ENCODE measurements at places on chromosomes 13 and 19.
A peak's percentile ranks its signal among the peaks of the same experiment; 100 is the strongest.

GRCh38 chr13:22112956-22113745 lies 442.3 kb downstream of the FGF9 start:
- no peak for DNase-seq

GRCh38 chr13:68232351-68233130 lies 1002.4 kb upstream of the PCDH9 start:
- no peak for DNase-seq

DNA sequence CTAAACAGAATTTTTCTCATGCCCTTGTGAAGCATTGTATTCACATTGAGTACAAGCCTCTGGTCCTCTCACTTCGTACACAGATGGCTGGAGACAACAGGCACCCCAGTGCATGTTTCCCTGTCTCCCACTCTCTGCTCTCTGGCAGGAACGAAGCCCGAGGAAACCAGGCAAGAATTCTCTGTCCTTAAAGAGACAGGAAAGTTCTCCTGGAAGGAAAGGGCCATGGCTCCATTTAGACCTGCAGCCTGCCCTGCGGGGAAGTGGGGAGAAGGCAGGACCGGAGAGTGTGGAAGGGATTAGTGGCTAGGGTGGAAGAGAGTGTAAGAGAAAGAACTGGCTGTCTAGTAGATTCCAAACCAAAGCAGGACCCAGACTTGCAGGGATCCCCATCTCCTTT lies 15.5 kb upstream of the AMER2 start:
- no peak for DNase-seq

DNA sequence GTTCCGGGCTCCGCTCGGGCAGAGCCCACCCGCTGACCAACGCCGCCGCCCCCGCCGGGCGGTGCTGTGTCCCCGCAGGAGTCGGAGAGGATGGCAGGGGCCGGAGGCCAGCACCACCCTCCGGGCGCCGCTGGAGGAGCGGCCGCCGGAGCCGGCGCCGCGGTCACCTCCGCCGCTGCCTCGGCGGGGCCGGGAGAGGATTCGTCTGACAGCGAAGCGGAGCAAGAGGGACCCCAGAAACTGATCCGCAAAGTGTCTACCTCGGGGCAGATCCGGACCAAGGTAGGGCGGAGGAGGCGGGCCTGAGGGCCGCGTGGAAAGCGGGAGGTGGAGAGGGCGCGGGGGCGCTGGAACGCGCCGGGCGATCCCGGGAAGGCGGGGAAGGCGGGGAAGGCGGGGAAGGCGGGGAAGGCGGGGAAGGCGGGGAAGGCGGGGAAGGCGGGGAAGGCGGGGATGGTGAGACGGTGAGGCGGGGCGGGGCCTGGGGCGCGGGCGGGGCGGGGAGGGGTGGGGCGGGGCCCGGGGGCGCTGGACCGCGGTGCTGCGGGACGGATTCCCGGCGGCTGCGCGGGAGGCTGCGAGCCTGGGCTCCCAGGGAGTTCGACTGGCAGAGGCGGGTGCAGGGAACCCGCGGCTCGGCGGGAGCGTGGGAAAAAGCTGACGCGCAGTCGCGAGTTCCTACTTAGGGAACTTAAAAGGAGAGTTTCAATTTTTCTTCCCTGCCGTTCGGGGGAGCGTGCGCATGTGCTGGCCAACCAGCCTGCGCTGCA lies 421 bp downstream of the DGKH start:
- DNase-seq, result no peak

- no peak for DNase-seq
Observed at GRCh38 chr13:51033421-51034185, 77.5 kb downstream of the C13orf42 start.

DNA sequence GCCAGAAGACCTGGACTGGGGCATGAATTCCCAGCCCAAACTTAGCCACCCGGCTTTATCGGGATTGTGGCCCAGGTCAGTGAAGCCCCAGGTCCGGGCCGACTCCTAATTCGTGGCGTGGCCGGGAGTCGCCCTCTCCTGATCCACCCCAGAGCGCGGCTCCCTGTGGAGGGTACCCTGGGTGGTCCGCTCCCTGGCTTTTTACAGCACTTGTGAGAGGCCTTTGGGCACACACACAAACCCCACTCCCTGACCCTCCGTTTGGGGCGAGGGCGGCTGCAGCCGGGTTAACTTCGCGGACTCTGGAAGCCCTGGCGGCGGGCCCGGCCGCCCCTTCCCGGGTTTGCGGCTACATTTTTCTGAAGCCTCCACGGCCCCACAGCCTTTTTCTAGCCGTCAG lies 56.4 kb downstream of the ZNF568 start:
- DNase-seq, result no peak

DNA sequence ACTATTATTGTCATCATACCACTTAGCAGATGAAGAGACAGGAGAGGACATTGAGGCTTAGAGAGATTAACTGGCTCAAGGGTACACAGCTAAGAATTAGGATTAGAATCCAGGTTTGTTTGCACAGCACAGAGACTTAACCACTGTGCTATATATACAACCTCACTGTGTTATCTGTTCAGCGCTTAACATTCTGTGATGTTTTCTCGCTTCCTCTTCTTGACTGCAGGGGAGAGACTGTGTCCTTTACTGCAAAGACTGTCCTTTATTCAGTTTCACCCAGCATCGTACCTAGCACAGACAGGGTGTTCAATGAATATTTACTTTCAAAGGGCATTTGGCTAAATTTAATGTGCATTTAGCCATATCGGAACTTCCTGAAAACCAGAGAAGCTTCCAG lies 54.9 kb upstream of the PCDH8 start:
- DNase-seq, result no peak

DNA sequence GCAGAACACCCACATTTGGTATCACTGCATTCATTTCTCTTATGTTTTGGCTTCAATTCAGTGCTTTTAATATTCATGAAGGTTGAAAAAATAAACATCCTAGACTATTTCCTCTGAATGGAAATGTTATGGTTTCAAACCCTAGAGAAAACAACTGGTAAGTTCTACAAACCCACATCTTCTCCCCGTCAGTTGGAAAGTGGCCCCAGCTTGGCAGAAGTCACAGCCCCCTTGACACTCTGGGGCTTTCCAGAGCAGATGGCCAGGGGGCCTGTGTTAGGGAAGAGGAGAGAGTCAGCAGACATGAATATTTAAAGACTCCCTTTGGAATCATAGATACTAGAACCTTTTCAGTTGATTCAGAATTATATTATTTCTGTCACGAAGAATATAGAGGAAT lies 123.9 kb downstream of the SHISA2 start:
- no peak for DNase-seq

- no peak for DNase-seq
Observed at GRCh38 chr19:55206664-55207500, 2.4 kb downstream of the PTPRH start.

DNA sequence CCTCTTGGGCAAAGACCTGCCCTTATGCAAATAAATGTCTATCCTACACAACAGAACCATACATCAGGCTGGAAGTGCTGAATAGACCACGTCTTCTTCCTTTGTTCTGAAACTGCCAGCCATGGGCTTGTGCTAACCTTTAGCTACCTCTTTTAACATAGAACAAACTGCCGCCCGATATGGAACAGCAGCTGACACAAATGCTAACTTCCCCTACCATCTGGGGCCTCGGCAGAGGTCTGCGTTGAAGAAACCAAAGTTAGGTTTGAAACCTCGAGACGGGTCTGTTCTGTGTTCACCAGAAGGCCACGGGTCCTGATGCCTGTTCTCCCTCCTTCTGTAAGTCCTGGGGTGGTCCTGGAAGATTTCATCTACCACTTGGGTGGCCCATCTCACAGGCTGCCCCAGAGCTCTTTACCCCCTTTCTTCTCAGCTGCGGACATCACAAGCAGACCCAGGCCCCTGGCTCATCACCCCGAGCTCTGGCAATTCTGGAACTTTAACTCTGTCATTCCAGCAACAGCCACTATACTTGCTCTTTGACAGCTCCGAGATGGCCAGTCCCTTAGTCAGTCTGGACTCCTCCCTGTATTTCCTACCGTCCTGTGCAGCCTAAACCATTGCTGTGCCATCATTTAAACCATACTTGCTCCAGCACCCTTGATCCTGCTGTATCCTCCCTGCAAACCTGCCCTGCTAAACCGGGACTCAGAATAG lies 146.7 kb downstream of the USP12 start:
- no peak for DNase-seq

GRCh38 chr19:21921691-21922180 lies 85.8 kb upstream of the ZNF43 start:
- DNase-seq, result no peak

DNA sequence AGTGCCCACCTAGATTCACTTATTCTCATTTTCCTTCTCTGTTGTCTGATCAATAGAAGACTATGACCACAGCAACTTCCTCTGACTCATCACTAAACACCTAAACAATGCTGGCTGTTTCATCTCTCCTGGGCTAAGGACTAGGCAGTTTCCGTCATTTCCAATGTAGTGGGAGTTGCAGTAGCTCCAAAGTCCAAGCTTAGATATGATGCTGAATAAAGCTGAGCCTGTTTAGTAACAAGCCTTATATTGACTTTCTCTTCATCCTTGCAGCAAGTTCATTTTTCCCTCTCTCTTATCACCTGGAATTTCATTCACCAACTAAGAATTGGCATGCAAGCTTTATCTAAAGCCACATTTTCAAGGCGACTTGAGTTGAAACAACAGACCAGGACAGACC lies 53.5 kb upstream of the PCDH9 start:
- DNase-seq, result no peak

- DNase-seq, result no peak
Observed at GRCh38 chr19:2306281-2306806, 1.6 kb downstream of the LINGO3 start.

GRCh38 chr13:110282316-110282841 lies 24.6 kb downstream of the COL4A1 start:
- DNase-seq, result no peak

GRCh38 chr13:85186356-85187045 lies 612.7 kb downstream of the SLITRK6 start:
- DNase-seq, result no peak

GRCh38 chr19:31821346-31821745 lies 472.1 kb upstream of the TSHZ3 start:
- DNase-seq, result no peak

DNA sequence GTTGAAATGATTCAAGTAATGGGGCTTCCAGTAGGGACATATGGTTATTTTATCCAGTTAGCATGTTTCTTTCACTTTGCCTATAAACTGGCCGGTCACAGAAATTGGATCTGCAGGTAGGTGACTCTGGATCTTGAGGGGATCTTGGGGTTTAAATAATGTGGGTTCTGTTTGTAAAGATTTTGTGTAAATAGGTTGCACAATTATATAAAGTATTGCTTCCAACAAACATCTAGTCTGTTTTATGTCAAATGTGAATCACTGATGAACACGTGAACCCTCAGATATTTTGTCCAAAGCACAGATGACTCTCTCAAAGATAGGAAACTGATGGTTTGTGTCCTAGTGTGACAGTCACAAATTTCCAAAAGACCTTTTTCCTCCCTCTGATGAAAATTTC lies 98.4 kb downstream of the ZIC5 start:
- no peak for DNase-seq

- peak; percentile 78 for DNase-seq
Observed at GRCh38 chr19:40529093-40529954, 47.3 kb upstream of the SHKBP1 start.

DNA sequence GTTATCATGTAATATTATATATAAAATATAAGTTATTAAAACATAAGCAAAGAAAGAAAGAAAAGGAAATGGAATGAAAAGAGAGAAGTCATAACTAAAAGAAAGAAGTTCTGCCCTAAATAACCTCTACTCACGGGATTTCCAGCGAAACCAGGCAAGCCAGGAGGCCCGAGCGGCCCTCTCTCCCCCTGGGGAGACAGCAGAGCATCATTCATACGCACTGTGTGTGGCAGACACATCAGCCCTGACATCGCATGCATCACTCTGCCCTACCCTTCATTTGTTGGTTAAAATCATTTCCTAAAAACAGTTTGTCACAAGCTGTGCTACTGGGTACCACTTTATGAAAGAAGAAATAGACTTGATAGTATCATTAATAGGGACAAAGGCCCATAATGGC lies 95.2 kb downstream of the COL4A1 start:
- no peak for DNase-seq

- no peak for DNase-seq
Observed at GRCh38 chr13:51067210-51067701, 43.8 kb downstream of the C13orf42 start.

- no peak for DNase-seq
Observed at GRCh38 chr13:52164989-52165388, 5.6 kb upstream of the NEK3 start.

- DNase-seq, result no peak
Observed at GRCh38 chr13:59094181-59094580, 1069.5 kb downstream of the DIAPH3 start.

- DNase-seq, result no peak
Observed at GRCh38 chr13:60135344-60135743, 28.4 kb downstream of the DIAPH3 start.

DNA sequence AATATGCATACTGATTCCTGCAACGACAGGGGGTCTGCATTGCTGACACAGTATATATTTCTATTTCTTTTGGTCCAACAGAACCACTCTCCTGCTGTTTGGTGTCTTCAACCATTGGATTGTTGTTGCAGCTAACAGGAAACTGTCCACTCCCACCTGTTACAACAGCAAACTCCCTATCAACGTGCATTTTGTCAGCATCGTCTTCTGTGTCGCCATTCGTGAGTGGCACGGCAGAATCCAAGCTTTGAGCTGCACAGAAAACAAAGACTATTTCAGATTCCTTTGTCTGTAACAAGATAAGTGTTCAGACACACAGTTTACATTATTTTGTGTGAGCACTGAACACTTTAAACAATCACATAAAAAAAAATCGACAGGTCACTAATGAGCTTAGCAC lies 31.3 kb downstream of the ANKRD10 start:
- no peak for DNase-seq

Data from stimulated activated CD4-positive, alpha-beta T cell treated with anti-CD3 and anti-CD28 coated beads, Interleukin-1b, Interleukin-23, amount 100 ng/mL, for 1 hour (primary cell).